ENCODE measurements at places on chromosomes 3 and 15.
A peak's percentile ranks its signal among the peaks of the same experiment; 100 is the strongest.

- DNase-seq, result no peak
These were observed 55.1 kb downstream of the GASK1A start for GRCh38 chr3:43034200-43034599.

DNA sequence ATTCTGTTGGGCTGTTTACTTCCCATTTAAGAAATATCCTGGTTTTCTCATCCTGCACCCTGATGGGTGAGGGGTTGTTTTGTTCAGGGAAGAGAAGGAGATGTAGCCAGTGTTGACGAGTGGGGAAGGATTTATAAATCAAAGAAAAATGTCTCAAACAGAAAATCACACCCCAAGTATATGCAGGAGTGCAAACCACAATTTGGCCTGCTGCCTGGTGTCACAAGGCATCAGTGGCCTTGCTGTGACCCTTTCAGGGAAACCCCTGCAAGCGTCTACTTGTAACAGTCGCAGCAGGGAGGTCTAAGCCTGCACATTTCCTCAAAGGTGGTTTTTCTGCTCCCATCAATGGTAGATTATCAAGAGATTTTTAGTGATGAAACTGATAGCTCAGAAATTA lies 132.6 kb upstream of the LRRN1 start:
- peak; percentile 9 for DNase-seq

- DNase-seq, result no peak
These were observed 7.0 kb upstream of the MANF start for GRCh38 chr3:51378065-51378464.

GRCh38 chr3:160449636-160450598 lies at the start of gene TRIM59:
TRIM59 (minus strand) TSS chr3:160449786; CDS start chr3:160439183, 10,603 bp downstream.
- peak; percentile 98 for DNase-seq

DNA sequence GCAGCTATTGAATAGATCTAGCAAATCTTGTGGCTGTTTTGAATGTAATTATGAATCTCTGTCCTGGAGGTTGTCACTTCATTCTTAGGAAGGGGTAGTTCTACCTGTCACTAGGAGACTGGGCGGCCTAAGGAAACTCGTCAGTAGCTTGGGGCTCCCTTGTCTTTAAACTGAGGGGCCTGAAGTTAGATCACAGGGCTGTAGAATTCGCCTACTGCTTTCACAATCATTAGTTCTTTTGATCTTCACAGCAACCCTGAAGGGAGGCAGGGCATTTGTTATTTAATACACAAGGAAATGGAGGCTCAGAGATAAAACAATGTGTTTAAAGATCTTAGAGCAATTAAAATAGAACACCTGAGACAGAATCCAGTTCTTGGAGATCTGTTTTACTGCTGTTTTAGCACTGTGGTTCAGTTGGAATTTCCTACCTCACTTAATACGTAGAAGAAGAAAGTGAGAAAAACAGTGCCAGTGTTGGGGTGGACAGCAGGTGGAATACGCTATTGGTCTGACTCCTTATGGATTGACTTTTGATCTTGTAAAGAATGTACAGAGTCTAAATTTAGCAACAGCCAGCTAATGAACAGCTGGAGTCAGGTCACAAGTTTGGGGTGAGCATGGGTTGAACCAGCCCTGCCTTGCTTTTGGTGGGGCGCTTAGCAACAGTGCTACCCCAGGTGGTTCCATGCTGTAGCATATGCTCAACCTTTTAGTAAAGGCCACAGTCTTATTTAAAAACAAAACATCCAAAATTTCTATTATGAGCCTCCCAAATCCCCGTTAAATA lies 71.4 kb upstream of the BHLHE40 start:
- no peak for DNase-seq

DNA sequence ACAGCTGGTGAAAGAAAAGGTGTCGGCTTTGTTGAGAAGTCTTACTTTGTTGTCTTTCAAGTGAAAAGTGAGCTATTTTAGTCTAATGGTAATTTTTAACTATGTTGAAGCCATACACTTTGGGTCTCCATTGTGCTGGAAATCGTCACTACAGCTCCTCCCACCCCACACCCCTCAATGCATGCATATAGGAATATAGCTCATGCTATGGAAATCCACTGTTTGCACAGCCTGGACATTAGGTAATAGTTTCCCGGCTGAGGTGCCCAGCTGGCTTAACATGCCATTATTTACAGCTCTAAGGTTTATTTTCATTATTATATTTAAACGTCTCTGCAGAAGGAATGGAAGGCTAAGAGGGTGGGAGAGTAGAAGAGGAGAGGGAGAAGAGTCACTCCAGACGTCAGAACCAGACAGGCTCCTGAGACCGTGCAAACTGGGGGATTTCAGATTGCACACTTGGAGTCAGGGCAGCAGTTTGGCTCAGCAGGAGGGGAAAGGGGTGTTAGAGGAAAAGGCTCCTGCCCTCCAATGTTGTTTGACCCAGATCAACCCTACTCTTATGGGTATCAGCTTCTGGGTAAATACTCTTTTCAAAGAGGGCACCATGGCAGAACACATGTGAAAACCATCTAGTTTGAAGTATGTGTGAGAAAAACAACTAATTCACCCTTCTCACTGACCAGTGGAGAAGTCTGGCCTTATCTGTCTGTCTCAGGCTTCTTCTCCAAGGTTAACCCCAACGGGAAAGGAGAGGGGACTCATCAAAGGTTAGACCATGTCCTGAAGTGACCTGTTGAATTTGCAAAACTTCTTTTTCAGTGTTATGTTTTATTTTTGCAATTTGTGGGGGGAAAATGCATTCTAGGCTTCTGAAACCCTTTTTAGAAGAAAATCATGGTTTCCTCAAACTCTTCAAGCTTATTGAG lies 218.7 kb upstream of the CTDSPL start:
- no peak for DNase-seq

GRCh38 chr15:43286074-43286473 lies 19.3 kb upstream of the TGM5 start:
- no peak for DNase-seq

DNA sequence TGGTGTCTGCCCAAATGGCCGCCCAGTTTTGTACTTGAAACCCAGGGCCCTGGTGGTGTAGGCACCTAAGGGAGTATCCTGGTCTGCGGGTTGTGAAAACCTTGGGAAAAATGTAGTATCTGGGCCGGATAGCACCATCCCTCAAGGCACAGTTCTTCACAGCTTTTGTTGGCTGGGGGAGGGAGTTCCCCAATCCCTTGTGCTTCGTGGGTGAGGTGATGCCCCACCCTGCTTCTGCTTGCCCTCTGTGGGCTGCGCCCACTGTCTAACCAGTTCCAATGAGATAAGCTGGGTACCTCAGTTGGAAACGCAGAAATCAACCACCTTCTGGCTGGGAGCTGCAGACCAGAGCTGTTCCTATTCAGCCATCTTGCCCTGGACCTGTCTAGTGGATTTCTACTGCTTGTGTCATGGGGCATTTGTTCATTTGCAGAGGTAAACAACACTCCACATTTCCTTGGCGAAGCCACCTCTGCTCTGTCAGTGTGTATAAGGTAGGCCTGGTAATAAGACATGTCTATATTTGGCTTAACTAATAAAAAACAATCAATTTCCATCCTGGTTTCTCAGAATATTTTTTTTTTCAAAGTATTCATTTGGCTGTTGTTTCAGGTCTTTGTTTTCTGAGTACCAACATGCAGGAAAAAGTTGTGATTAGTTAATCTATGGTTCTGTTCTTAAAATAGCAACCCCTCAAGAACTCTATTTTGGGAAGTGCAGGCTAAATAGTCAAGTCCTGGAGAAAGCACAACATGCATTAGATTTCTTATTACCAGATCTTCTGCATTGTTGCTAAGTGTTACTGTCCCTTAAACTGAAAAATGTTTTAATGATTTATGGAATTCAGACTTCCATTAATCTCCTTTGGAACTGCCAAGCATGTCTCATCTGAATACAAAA lies 304.3 kb downstream of the ZIC1 start:
- no peak for DNase-seq

DNA sequence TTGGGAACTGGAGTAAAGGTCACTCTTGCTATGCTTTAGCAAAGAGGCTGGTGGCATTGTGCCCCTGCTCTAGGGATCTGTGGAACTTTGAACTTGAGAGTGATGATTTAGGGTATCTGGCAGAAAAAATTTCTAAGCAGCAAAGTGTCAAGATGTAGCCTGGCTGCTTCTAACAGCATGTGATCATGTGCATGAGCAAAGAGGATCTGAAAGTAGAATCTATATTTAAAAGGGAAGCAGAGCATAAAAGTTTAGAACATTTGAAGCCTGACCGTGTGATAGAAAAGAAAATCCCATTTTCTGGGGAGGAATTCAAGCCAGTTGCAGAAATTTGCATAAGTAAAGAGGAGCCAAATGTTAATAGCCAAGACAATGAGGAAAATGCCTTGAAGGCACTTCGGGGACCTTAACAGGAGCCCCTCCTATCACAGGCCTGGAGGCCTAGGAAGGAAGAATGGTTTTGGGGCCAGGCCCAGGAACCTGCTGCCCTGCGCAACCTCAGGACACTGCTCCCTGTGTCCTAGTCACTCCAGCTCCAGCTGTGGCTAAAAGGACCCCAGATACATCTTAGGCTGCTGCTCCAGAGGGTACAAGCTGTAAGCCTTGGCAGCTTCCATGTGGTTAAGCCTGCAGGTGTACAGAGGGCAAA lies 212.2 kb upstream of the LINGO1 start:
- DNase-seq, result no peak

GRCh38 chr3:172126741-172127140 lies 87.4 kb downstream of the FNDC3B start:
- peak; percentile 36 for DNase-seq

- no peak for DNase-seq
These were observed 1150.6 kb downstream of the TBL1XR1 start for GRCh38 chr3:176046703-176047102.

DNA sequence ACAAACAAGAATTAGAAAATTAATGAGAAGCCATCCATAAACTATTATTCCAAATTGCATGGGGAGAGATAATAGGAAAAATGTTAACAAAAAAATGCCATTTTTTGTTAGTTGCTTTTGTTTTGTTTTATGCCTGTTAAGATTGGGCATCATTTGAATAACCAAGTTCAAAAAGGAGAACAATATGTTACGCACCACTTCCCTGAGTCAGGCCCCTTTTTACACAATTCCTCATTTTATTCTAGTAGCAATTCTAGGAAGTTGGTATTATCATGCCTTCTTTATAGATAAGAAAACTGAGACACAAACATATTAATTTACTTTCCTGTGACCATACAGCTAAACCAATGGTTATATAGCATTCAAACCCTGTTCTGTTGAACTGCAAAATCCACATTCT lies 736.9 kb upstream of the CCDC54 start:
- DNase-seq, result no peak

DNA sequence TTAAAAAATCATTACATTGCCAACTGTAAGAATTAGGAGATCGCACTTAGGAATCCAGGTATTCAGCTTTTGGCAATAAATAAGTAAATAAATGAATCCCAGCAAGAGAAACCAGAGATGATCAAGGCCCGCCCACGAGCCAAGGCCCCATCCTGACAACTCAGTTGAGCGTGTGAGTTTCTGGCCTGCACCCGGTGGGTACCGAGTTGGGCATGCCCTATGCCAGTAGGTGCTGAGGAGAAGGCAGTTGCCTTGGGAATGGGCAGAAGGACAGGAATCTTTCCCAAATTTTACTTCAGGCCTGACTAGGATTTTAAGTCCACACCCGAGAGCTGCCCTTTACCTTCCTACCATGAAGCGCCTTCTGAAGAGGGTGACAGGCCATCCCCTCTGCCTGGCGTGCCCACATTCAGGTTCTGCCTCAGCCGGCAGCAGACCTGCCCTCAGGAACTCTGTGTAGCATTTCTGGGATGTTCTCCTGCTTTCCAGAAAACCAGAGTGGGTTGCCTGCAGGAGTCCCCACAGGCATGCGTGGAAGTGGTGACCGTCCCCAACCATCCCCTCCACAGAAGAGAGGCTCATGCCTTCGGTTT lies 99.3 kb upstream of the ALDH1A3 start:
- DNase-seq, result no peak

DNA sequence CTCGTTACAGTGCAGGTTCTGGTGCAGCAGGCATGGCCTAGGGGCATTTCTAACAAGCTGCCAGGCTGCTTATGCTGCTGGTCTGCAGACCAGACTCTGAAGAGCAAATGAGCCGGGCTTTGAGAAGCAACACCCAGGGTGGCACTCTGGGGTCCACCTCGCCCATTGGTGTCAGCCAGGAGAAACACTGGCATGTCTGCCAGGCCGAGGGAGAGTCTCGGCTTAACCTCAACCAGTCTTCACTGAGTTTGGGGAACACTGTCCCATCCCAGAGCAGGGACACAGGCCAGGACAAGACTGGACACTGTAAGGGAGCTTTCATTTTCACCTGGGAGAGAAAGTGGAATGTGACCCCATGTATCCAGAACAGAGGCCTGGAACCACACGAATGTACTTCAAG lies 93.4 kb downstream of the TOP2B start:
- no peak for DNase-seq

GRCh38 chr15:45630917-45631691 lies 3.7 kb upstream of the SQOR start:
- DNase-seq, result peak; percentile 94

Measured in iris pigment epithelial cell (primary cell).